ENCODE measurements at places on chromosomes 3 and 15.
A peak's percentile ranks its signal among the peaks of the same experiment; 100 is the strongest.

DNA sequence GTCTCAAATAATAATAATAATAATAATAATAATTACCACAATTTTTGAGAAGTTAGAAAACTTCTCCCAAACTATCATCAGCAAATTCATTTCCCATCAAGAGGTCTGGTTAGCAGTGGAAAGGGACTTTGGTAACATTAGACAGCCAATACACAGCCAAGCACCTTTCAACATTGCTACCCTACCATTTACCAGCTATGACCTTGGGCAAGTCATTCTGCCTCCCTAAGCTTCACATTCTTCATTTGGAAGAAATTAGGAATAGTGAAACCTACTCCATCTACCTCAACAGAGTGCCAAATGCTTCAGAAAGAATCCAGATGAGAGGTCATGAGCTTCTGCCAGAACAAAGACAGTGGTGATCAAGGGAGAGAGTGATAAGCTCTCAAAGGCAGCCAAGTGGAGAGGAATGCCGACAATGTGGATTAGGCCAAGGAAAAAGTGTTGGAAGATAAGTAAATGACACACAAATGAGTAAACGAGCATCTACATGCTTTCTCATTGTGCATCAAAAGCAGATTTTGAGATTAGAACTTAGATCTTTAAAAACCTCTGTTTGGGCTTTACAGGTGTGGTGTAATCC is 42.9 kb upstream of the LPP start:
- no peak for DNase-seq

- DNase-seq = no peak
These were observed 3.6 kb downstream of the SOX14 start for GRCh38 chr3:137767538-137768360.

GRCh38 chr15:58631319-58631718 is 118.2 kb downstream of the ADAM10 start:
- no peak for DNase-seq

DNA sequence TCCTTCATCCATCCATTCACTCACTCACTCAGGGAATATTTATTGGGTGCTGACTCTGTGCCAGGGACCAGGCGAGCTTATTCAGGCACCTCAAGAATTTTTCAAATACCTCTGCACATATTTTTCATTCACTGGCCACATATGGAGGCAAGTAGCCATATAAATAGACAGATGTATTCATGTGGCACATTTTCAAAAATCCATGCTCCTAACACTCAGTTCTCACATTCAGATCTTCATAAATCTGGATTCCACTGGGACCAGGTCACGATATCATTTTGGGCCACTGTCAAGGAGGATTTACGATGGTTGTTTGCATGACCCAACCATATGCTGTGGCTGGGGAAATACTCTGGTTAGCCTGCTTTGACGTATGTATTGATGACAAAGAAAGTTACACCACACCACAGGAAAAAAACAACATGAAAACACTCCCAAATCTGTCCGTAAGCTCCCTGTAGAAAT is 241.8 kb upstream of the LRTM1 start:
- DNase-seq = no peak

DNA sequence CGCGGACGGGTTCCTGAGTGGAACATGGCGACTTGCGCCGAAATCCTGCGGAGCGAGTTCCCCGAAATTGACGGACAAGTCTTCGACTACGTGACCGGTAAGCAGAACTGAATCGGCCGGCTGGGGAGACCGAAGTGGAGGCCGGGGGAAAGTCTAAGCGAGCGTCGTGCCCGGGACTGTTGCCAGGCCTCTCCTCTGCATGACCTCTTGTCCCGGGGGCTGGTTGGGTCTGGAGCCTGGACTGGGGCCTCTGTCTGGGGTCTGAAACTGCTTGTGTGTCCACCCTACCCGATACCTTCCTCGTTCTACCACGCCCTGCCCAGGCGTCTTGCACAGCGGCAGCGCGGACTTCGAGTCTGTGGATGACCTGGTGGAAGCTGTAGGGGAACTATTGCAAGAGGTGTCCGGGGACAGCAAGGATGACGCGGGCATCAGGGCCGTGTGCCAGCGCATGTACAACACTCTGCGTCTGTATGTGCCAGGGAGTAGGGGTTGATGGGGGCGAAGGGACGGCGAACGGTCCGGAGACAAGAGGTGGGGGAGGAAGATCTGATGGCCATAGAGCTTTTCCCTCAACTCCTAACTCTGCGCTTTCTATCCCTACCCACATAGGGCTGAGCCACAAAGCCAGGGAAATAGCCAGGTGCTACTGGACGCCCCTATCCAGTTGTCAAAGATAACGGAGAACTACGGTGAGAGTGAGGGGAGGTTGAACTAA is at the start of gene ABCF3:
ABCF3 (plus strand) TSS at position 16 of the 718 bp plus-strand sequence; CDS start at position 25, 9 bp downstream.
- DNase-seq = no peak

DNA sequence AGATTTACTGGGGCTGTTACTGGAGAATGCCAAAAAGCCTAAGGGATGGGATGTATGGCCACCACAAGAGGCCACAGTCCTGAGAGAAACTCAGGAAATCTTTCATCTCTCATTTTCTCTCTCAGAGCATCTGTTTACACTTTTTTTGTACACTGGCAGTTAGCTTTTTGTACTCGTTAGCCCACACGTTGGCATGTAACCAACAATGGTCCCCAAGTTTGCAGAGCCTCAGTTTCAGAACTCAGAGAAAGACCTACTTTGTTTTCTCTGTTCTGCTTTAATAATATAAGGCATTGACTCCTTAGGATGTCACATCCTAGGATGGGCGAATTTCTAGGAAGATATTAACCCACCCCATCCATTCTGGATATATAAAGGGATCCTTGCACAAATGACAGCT is 183.5 kb downstream of the SUCNR1 start:
- no peak for DNase-seq

DNA sequence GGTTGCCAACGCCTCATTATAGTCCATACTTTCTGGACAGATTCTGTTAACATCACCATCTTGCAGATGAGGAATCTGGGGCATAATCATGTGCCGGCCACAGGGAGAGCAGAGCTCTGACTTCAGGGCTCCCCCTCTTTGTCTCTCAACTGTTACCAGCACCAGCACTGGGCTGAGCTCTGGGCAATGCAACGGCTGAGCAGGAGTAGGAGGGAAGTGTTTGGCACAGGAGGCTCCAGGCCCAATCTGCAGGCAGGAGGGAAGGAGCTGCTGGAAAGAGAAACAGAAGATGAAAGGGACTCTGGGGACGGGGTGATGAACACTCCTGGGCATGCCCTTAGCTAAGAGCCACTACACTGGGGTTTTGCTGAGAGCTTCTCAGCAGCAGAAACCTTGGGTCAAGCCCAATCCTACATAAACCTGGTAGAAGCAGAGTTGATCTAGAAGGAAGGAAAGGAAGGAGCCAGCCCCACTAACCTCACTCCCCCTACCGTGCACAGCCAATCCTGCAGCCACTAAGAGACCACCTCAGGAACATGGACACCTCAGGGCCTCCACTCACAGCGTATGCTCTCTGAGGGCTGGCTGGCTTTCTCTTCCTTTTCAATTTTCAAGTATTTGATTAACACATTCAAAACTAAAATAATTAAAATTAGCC is 73.1 kb upstream of the SPATA12 start:
- no peak for DNase-seq

DNA sequence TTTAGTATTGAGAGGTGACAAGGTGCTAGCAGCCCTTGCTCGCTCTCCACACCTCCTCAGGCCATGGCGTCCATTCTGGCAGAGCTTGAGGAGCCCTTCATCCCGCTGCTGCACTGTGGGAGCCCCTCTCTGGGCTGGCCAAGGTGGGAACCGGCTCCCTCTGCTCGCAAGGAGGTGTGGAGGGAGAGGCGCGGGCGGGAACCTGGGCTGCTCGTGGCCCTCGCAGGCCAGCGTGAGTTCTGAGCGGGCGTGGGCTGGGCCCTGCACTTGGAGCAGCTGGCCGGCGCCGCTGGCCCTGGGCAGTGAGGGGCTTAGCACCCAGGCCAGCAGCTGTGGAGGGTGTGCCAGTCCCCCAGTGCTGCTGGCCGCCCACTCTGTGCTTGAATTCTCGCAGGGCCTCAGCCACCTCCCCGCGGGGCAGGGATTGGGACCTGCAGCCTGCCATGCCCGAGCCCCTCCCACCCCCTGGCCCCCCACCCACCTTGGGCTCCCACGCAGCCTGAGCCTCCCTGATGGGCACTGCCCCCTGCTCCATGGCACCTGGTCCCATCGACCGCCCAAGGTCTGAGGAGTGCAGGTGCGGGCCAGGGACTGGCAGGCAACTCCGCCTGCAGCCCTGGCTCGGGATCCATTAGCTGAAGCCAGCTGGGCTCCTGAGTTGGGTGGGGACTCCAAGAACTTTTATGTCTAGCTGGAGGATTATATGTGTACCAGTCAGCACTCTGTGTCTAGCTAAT is 785.2 kb downstream of the DIPK2A start:
- no peak for DNase-seq

GRCh38 chr3:152021951-152022461 is 148.6 kb downstream of the SUCNR1 start:
- no peak for DNase-seq

DNA sequence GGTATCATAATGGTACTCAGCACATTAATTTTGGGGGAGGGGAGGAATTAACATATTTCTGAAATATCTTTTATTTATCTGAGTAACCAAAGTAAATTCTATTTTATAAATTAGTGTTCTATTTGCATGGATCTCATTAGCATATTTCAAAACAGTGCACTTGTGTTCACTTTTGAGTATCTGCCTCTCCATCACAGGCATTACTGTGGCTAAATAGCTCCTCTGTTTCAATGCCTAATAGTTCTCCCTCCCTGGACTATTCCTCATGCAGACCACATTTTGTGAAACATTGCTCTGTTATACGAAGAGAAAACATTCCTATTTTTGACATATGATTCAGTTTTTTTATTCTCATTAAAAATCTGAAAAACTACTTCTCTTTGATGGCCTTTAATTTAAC is 1127.8 kb downstream of the TUSC7 start:
- DNase-seq = no peak

DNA sequence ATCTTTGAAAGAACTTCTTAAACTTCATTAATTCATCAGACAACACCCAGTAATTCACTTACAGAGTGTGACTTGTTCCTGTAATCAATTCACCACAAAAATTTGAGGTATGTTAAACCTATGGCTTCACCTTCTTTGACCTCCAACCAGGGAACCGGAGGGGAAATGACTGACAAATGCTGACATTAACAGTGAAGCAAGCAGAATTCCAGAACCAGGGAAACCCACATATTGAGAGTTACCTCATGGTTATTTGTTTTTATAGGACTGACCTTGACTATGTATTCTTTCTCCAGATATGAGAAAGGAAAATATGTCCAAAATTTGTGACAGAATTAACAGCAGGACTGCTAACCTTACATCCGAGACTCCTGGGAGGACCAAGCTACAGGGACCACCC is 2.7 kb downstream of the P3H2 start:
- no peak for DNase-seq

GRCh38 chr3:45110509-45110833 is 35.7 kb downstream of the CDCP1 start:
- DNase-seq = no peak

DNA sequence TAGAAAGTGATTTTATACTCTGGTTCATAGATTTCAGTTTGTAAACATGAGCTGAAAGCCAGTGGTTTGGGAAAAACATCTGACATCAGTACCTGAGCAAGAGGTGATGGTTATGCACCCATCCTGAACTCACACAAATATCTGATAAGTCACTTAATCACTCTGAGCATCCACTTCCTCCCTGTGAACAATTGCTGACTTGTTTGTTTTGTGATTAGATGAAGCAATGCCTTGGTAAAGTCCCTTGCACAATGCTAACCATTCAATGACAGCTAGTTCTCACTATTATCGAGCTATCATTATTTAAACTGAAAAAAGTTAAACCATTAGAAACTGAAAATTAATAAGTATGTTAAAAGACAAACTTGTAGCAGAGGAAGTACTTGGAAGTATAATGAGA is 303.0 kb downstream of the PLOD2 start:
- DNase-seq = no peak

- no peak for DNase-seq
These were observed 38.2 kb upstream of the GOLGA8B start for GRCh38 chr15:34621675-34622074.

GRCh38 chr3:126550488-126551051 is 8.2 kb downstream of the C3orf22 start:
- peak; percentile 18 for DNase-seq

DNA sequence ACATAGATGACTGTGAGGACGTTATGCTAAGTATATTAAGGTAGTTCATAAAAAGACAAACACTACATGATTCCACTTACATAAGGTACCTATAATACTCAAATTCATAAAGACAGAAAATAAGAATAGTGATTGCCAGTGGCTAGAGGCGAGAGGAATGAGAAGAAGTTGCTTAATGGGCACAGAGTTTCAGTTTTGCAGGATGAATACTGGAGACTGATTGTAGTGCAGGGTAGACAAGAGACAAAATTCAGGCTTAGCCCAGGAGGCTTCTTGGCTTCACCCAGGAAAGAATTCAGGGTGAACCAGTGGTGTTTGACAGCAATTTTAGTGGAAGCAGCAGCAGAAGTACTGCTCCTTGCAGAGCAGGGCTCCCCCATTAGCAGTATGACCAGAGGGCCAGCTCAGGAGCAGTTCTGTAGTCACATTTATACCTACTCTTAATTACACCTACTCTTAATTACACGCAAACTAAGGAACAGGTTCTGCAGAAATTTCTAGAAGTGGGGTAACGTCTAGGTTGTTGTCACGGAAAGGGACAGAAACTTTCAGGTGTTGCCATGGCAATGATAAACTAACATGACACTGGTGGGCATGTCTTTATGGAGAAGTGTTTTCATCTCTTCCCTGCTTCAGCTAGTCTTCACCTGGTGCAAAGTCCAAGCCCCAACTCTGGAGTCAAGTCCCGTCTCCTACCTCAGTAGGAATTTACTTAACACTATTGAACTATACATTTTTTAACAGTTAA is 55.2 kb downstream of the TBL1XR1 start:
- no peak for DNase-seq

DNA sequence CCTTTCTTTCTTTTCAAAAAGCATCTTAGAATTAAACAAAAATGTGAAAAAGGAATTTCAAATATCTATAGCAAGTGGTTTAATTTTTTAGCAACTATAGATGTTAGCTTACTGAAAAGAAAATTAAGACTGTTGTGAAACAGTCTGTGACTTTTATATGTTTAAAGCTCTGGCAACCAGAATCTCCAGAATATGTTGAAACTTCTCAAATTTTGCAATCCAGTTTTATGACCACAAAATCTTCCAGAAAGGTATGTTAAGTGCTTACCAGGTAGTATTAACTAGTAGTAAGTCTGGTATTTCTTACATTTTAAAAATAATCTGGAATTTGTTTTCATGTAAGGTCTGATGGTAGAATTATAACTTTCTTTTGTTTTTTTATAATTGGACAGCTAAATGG is 235.0 kb downstream of the SLC9A9 start:
- DNase-seq = no peak

DNA sequence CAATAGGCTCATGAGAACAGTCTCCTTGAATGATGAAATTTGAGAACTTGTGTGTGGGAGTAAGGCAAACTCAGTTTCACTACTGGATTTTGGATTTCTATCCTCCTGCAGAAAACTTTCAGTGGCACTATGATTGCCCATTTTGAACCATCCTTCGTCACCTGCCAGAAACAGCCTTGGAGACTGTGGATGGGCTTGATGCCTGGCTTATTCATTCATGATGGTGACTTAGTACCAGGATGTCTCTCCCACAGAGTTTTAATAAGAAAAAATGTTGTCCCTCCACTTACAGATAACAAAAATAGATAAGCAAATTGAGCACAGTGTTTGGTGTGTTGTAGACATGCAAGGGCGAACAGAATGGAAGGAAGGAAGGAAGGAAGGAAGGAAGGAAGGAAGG is 53.5 kb upstream of the CPNE4 start:
- no peak for DNase-seq

GRCh38 chr3:188097791-188098190 is 56.2 kb upstream of the LPP start:
- no peak for DNase-seq
